ENCODE measurements at places on chromosomes 5 and 9. TPM values are rescaled to one million over a fixed set of nuclear protein-coding genes. Genes with fewer than 3 reads are reported as not detected.

The IQGAP2 gene
- total RNA-seq = 7.9 TPM

The BSPRY gene
- 1.7 TPM for total RNA-seq

DNA sequence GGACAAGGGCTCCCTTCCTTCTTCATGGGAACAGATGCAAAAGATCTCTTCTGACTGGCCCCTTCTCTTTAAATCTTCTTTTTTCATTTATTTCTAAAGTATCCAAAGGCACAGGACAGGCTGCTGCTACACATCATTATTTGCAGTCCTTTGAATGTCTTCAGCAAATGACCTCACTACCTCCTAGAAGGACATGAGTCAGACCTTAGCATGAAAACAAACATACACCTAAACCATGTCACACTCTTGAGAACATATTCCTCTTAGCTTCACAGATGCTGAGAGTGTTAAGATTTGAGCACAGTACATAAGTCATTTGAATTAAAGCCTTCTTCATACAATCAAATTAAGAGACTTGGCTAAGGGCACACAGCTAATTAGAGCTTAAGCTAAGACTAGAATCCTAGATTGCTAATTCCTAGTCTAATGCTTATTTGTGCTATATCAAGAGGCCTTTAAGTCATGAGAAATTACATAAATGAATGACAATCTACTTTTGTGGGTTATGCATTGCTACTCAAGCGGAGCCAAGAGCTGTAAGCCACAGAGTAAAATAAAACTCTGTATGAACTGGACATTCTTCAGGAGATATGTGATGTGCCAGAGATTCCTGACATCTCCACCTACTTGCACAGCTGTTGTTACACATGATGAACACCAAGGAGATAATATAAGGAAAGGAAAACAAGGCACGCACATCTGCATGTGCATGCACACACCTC lies 109.1 kb upstream of the PTGER4 start:
- DNase-seq = no peak

The GKAP1 gene
- total RNA-seq = 17.2 TPM

The LMAN2 gene
- total RNA-seq = 67.5 TPM

DNA sequence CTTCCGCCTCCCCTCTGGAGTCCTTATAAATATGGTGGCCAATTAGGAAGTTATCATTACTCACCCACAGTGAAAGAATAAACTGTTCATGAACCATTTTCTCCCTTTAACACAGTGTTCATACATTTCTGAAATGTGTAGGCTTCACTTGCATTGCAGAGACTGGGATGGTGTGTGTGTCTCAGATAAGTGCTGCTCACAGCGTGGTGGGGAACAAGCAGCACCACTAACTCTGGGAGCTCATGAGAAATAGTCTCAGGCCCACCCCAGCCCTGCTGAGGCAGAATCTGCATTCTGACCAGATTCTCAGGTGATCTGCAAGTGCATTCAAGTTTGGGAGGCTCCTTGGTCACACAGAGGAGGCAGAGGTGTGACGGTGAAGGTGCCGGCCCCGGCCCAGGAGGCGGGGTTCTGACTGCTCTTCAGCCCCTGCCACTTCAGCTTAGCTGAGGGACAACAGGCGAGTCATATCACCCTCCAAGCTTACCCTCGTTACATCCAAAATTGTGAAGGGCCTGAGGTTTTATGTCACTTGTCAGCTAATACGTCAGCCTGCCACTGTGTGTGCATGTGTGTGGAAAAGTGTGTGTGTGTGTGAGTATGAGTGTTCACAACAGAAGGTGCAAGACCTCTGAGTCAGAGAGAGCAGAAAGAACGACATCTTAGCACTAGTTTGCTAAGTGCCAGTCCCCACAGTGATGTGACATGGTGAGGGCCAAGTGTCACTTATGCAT lies 34.7 kb downstream of the DAP start:
- no peak for DNase-seq

- DNase-seq = no peak
These were observed 1659.9 kb upstream of the C9orf72 start for GRCh38 chr9:29233193-29233592.

The SLC27A6 gene
- total RNA-seq = 64.4 TPM

The VCAN gene
- total RNA-seq = 61.0 TPM

The JAKMIP2 gene
- total RNA-seq = 0.11 TPM

GRCh38 chr5:90366948-90367347 lies 42.6 kb downstream of the CETN3 start:
- DNase-seq = no peak

GRCh38 chr5:52864371-52864770 lies 76.7 kb downstream of the ITGA1 start:
- no peak for DNase-seq

DNA sequence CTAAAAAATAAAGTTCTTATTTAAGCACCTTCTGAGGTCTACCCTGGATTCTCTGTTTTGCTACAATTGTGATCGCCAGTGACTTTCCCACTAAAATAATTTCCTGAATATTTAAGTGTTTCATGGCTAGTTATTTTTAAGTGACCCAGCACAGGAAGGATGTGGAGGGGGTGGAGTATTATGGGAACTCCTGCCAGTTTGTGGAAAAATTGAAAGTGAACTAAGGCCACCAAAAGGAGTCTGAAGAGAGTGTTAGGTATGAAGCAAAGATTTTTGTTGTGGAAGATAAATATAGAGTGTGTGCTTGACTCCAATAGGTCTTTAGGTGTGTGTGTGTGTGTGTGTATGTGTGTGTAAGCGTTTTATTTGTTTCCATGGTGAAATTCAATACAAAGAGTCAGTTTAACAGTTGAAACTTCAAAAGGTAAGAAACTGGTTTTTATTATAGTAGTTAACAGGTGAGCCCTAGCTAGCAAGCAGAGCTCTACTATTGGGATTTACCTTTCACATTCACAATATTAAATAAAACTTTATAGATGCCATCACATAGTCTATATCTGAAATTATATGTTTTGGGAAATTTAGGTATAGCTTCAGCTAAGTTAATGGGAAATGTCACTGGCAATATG lies 25.6 kb downstream of the RASGRF2 start:
- DNase-seq = no peak

GRCh38 chr5:9861666-9862256 lies 231.6 kb upstream of the TAS2R1 start:
- no peak for DNase-seq
